ENCODE measurements at places on chromosomes 16 and 17.

DNA sequence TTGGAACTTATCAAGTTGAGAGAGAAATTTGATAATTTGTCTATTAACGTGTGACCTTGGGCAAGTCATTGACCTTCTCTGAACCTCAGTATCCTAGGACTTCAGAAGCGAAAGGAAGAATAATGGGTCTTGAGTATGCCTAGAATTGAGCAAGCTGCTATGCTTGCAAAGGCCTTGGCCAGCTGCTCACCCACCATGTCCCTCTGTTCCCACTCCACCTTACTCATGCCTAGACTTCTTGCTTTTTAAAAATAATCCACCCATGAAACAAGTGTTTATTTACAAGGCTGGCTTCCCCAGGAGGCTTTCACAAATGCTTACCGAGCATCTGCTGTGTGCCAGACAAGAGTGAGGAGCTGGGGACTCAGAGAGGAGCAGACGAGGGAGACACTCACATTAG lies 590.6 kb downstream of the MAF start:
- no peak for DNase-seq

- no peak for DNase-seq
These were observed 536.9 kb upstream of the CDH11 start for GRCh38 chr16:65658787-65659220.

- no peak for DNase-seq
These were observed 205.1 kb upstream of the MAF start for GRCh38 chr16:79805621-79806020.

DNA sequence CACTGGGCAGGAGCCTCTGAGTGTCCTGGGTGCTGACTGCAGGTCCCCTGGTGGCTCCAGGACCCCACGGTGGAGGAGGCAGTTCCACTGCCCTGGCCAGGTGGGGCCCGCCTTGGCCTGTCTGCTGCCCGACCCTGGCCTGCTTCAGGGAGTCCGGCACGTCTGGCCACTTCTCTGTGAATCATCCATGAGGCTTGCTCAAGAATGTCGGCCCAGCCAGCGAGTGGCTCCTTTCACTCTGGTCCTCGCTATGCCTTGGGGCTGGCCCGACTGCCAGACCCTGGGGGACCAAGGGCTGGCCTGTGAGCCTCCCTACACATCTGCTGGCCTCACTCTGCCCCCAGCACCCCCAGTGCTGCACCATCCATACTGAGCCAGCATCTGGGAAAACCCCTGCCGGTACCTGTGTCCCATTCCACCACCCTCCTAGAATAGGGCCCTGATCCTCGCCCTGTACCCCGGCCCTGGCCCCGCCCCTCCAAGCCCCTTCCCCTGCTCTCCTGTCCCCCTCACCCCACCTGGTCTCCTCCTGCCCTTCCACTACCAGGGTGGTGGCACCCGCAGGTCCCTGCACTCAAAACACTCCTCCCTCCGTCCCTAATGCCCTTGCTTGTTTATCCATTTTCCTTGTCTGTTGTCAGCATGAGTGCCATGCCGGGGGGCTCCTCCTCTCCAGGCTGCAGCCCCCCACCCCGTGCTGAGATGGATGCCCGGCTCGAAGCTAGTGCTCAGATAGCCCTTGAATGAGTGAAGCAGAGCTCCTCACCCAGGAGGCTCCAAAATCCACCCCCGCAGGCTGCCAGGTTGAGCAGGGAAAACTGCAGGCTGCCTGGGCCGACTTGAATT lies 35.5 kb downstream of the ADCY7 start:
- DNase-seq: peak; percentile 79

DNA sequence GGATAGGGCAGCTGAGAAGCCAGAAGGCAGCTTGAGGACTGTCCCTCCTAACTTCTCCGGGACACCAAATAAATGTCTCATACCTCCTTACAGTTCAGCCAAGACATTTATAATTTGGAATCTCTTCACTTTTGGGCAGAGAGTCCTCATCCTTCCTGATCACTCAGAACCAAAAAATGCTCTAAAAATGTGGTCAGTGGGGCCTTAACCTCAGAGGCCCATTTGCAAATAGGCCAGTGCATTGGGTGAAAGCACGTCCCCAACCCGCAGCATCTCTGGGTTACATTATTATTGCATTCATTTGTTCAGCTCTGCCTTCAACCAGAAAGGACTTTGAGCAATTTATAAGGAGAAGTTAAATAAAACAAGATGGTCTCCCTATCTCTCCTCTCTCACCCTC lies 112.4 kb upstream of the IRX3 start:
- no peak for DNase-seq

- no peak for DNase-seq
These were observed 33.7 kb upstream of the HSBP1 start for GRCh38 chr16:83774066-83774465.
